SHP77 (cell line): ENCODE measurements at places on chromosomes 3 and 15.

DNA sequence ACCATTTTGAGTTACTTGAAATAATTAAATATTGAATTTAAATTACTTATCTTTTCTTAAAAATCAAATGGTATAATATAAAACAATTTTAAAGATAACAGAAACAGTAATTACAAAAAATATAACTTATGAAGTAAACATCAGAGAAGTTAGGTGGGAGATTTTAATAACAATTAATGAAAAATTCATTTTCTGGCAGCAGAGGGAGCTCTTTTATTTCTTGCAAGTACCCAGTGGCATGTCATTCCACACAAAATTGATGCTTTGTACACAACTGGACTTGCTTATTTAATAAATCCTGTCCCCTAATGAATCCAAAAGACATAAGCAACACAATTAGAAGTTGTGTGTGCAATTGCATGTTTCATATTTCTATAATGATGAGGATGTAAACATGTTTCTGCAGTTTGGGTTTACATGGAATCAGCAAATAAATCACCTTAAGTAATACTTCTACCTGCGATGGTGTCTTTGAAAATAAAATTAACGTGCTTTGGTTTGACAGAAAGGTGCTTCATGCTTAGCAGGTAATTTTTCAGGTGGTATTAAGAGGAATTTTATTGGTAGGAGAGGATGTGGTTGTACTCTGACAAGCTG lies 861.3 kb downstream of the ZPLD1 start:
- DNase-seq: no peak

DNA sequence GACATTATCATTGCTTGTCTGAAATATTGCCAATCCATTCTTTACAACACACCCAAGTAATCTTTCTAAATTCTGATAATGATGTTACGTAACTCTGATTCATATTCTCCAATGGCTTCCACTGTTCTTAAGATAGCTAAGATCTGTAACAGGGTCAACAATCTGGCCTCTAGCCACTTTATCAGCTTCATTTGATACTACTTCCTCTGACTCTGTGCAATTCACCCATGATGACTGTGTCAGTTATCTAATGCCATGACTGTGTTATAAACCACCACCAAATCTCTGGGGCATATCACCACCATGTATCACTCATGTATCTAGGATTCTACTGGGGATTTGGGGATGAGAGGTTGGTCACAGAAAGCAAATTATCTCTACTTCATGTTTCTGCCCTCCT lies 44.0 kb downstream of the CD200 start:
- no peak for DNase-seq

- no peak for DNase-seq
These were observed 36.2 kb upstream of the FLNB start for GRCh38 chr3:57971975-57972374.

GRCh38 chr3:111811811-111812210 lies 47.3 kb upstream of the PHLDB2 start:
- DNase-seq: no peak

DNA sequence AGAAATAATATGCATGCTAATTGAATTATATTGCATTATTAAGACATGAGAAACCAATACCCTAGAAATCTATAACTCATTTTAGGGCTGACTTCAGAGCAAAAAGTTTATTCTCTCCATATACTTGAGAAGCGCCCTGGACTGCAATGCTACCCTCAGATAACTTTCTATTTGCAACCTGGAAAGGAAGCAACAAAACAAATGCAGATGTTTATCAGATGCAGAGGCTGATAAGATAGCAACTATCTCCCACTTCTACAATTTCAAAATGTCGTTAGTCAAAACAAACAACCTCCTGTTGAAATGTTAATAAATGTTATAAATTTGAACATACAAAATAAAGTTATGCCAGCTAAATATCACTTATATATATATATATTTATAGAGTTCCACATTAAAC lies 34.8 kb downstream of the HES1 start:
- no peak for DNase-seq

DNA sequence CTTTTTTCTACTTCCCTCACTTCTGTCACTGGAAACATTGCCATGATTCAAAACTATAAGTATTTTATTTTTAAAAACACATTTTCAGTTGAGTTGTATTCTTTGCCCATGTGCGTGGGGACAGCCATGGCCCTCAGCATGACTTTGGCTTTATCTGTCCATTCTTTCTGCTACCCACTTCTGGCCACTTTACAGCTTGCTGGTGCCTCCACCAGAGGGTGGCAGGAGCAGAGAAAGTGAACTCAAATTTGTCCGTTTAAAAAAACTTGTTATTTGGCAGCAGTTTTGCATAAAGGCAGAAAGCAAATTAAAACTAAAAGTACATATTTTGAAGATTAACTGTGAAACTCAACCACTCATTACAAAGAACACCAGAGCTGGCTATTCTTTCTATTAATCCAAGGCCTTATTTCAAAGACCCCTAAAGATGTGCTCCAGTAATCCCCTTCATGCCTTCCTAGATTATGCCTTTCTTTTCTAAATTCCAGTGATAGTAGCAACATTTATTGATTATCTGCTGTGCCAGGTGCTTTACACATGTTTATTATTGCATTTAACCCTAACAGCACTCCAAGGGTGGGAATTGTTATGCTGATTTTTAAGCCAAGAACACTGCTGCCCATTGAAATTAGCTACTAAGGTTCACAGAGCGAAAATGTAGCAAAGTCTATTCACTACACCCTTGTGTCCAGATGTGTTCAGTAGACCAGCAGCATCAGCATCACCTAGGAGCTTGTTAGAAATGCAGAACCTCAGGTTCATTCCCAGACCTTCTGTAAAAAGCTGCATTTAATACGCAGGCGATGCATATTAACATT lies 134.8 kb downstream of the THRB start:
- DNase-seq: no peak

DNA sequence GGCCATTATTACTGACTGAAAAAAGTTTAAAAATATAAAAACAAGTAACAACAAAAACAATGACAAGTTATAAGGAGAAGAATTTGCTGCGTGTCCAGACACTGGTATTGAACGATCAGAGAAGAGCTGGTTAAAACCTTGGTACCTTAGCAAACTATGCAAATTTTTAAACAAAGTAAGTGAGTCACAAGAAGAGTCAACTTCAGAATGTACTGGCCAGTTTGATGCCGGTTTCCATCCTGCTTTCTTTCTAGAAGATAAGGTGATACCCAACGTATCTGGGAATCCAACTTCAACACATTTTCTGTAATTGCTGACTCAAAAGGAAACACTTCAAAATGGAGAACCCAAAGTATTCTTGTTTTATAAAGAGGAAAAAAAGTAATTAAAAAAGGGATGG lies 49.8 kb downstream of the RUBCN start:
- no peak for DNase-seq

GRCh38 chr15:51346136-51346535 lies 4.7 kb downstream of the GLDN start:
- DNase-seq: no peak

DNA sequence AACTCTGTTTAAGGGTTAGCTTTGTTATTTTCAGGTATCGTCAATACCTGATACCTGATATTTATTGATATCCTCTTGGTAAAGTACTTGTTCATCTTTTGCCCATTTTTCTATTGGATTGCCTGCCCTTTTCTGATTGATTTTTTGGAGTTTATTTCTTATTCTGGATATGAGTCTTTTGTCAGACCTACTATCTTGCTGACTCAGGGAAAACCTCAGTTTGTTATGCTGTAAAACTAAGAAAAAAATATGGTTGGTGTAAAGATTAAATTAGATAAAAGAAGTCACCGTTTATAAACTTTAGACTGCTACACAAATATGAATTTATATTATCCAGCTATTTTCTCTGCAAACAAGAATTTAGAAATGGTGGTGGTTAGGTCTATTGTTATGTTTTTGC lies 65.9 kb downstream of the CHRNA7 start:
- DNase-seq: no peak

- no peak for DNase-seq
These were observed 69.3 kb downstream of the TBC1D2B start for GRCh38 chr15:78007964-78008886.
